Suprapubic skin (tissue), 4 donors: ENCODE measurements at places on chromosomes 16 and 17. TPM values are rescaled to one million over a fixed set of nuclear protein-coding genes. Genes with fewer than 3 reads are reported as not detected.

OR4D1 gene
- not detected for total RNA-seq

ABI3 gene
- 2.3 TPM for total RNA-seq

PFN1 gene
- total RNA-seq = 625 TPM

WDR90 gene
- total RNA-seq = 18.3 TPM

CIBAR2 gene
- not detected for total RNA-seq

PRR35 gene
- not detected for total RNA-seq

KRT17 gene
- 1,744 TPM for total RNA-seq

RAB40C gene
- 116 TPM for total RNA-seq

MPHOSPH6 gene
- 35.4 TPM for total RNA-seq

OTOP3 gene
- total RNA-seq = not detected
